ENCODE measurements at places on chromosomes 4 and X.

- no peak for DNase-seq
Observed at GRCh38 chr4:20724915-20725314, 24.7 kb downstream of the PACRGL start.

GRCh38 chr4:76538296-76538695 is 103.3 kb downstream of the SHROOM3 start:
- no peak for DNase-seq

DNA sequence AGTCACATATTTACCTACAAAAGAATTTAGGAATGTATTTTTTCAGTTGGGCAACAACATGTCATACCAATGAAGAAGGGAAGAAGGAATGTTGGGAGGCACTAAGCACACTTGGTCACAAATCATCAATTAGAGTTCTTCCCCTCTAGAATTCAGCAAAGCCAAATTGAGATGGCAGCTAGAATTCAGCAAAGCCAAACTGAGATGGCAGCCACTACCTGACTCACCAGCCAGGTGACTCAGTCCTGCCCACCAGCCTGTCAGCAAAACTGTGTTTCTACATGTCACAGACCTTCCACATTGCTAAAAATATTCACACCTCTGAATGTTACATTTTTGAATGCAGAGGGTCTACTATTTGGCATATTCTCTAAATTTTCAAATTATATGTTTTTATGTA is 63.2 kb upstream of the NOCT start:
- DNase-seq: no peak

DNA sequence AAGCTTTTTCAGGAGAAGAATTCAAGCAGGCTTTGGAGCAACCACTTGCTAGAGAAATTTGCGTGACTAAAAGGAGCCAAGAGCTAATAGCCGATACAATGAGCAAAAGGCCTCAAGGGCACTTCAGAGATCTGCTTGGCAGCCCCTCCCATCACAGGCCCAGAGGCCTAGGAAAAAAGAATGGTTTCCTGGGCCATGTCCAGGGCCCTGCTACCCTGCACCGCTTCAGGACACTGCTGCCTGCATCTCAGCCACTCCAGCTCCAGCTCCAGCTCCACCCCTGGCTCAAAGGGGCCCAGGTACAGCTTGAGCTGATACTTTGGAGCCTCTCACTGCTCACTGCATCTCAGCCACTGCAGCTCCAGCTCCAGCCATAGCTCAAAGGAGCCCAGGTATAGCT is 98.9 kb downstream of the FAM13A start:
- DNase-seq: no peak

DNA sequence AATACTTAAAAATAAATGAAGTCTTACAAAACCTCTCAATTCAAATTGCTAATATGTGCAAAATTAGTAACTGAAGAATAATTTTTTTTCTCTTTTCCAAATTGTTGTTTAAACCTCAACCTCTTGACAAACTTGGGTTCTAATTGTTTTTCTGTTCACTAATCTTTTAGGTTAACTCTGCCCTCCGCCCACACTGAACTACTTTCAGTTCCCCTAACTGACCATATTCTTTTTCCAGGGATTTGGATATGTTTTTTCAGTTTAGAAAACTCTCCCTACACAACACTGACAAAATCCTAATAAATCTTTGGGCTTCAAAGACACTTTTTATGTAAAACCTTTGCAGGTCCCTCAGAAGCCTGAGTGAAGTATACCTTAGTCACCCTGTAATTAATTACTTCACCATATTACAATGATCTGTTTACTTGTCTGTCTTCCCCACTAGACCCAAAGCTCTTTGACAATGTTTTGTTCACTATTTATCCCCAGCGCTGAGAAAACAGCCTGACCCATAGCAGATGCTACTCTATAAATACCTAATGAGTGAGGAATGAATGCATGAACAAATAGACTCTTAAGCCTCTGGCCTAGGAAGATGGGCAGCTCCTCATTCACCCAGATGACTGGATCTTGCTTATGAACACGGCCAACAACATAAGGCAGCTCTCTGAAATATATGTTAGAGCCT is 134.9 kb downstream of the MAML3 start:
- no peak for DNase-seq

DNA sequence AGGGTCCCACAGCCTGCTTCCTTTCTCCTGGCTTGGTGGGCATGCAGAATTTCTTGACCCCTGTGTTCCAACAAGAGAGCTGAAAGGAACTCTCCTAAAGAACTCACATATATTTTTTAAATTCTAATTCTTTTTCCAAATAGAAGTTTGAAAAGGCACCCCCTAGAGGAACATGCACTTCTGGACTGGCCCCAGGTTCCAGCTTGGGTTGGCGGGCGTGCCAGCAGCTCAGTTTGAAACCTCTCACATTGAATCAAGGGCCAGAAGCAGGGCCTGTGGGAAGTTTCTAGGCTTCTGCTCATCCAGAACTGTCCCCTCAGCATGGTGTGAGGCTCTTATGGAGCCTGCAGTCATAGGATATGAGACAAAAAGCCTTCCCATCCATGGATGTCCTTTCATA is 132.6 kb downstream of the ATG4A start:
- DNase-seq: no peak

GRCh38 chrX:116278826-116279225 is 108.3 kb downstream of the AGTR2 start:
- DNase-seq: no peak

DNA sequence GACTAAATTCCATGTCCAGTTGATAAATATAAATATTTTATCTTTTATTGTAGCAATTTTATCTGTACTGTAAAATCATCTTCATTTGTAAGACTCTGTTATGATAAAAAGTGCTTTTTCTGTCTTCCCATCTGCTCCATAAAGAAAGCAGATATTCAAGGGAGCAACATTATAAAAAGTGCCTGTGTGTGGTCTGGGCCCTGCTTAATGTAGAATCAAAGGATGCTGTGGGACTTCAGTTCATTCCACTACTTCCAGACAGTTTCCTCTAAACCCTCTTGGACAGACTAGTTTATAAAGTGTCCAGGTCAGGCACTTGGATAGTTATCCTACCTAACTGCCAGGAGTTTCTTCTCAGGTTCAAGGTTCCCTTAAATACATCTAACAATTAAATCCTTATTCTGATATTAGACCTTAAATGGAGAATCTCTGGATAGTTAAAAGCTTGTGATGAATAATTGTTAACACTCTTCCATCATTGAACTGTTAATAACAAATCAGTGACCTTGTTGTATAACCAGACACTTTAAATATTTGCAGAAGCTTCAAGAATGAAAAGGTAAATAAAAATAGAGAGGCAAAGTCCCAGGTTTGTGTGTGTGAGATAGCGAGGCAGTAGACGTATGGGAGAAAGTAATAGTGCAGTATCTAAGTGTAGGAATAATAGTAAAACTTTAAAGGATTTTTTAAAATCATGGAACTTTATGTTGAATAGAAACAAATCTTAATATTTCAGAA is 237.5 kb upstream of the CTSO start:
- DNase-seq: no peak

GRCh38 chrX:20361081-20361889 is 94.6 kb upstream of the RPS6KA3 start:
- DNase-seq: no peak

GRCh38 chrX:124605511-124605910 is 259.1 kb downstream of the SH2D1A start:
- no peak for DNase-seq

Measured in type B pancreatic cell (in vitro differentiated cells).